ENCODE measurements at places on chromosomes 13 and 19. TPM values are rescaled to one million over a fixed set of nuclear protein-coding genes. Genes with fewer than 3 reads are reported as not detected.

CCDC61 gene
- total RNA-seq: 4.9 TPM

NLRP5 gene
- not detected for total RNA-seq

ZFP30 gene
- total RNA-seq: 3.6 TPM

PLIN4 gene
- not detected for total RNA-seq

OR2Z1 gene
- total RNA-seq: not detected

ZIC5 gene
- not detected for total RNA-seq

PRR36 gene
- 0.25 TPM for total RNA-seq

DCT gene
- 0.36 TPM for total RNA-seq

Data from CD4-positive, alpha-beta T cell (primary cell).